ENCODE measurements at places on chromosomes 13 and 19.

- DNase-seq: no peak
These were observed 15.6 kb upstream of the RNASEH2B start for GRCh38 chr13:50894012-50894411.

DNA sequence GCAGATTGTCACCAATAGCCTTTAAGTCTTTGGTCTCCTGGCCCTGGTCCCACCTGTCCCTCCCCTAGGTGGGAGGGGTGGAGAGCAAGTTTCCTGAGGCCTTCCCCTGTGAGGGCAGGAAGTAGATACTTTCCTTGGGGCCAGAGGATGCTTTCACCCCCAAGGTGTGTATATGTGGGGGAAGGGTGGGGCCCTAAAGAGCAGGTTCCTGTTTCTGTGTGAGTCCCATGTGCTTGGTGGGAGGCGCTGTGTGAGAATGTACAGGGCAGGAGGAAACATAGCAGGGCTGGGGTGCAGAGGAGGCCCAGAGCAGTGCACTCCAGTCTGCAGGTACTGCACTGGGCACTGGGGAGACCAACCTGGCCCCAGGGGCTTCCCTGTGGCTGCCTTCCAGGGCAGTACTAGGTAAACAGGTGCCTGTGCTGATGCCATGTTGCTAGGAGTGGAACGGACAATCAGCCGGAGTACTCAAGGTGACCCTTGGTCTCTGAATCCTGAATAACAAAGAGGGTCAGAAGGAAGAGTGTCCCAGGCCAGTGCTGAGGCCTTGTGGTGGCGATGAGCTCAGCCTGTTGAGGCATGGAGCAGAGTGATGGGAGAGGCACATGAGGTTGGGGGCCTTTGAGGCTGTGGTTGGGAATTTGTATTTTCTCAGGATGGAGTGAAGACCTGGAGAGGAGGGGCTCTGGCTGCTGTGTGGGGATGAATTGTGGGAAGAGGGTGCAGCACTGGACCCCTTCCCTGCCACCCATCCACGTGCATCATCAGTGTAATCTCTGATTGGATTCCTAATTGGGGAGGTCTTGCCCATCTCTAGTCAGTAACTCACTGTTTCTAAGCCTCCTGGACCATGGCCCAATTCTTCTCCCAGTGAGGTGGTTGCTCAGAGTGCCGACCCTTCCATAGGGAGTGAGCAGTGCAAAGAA, 5.1 kb downstream of the EGLN2 start:
- DNase-seq: peak; percentile 48

DNA sequence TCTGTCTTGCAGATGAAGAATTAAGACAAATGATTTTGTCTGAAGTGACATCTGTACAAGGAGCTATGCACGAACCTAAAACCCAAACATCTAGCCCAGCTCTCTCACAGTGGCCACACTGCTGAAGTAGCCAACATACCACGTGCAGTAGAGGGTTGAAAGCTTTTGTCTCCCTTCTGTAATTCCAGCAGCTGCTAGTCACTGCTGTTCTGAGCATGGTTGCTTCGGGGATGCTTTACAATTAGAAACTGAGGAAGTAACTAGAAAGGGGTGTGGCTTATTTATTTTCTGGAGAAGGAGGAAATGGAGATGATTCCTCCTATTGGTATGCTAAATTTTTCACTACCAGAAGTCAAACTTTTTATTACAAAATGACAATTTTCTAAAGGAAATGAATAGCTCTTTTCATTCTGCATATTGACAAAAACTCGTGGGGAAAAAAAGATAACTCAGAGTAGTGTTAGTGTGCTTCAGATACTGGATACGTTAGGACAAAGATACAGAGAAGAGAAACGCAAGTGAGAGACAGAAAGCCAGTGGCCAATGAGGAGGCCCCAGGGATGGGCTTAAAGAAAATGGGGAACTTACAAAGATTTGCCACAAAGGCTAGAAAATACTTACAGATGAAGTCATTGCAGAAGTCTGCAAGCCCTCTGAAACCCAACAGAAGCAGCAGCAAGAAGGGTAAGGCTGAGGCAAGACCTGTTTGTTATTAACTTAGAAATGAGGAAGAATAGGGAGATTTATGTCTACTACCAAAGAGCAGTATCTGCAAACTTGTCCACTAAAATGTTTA, 192.7 kb upstream of the MIR17HG start:
- DNase-seq: no peak

- no peak for DNase-seq
These were observed 9.5 kb downstream of the SMAD9 start for GRCh38 chr13:36910545-36910944.

- no peak for DNase-seq
These were observed 645 bp downstream of the PALM start for GRCh38 chr19:709196-709964.

DNA sequence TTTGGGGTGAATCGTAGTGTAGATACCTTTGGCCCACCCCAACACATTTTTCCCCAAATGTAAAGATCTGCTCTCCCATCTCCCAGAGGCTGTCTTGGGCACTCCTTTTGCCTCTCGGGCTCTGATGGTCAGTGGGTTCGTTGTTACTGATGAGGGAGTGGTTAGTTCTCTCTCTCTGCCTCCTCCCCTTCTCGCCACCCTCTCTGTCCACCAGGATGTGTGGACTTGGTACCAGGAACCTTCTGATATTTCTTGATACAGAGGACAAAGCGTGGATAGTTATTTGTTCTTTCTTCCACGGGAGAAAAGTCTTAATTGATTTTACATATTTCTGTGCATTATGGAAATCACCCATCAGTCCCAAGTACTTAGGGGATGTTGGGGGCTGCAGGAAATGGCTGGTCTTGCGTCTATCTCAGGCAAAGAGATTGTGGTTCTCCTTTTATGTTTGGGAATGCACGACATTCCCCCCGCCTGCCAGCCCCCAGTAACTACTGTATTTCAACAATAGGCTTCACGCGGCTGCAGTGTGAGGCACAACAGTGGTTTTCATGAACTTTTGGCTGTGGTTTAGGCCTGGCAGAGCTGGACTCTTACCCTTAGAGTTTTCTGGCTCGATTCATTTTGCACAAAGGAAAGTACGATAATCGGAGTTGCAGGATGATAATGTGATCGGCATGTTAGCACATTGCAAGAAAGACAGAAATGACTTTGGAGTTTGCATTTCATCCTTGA, 79.0 kb upstream of the ZNF536 start:
- no peak for DNase-seq

DNA sequence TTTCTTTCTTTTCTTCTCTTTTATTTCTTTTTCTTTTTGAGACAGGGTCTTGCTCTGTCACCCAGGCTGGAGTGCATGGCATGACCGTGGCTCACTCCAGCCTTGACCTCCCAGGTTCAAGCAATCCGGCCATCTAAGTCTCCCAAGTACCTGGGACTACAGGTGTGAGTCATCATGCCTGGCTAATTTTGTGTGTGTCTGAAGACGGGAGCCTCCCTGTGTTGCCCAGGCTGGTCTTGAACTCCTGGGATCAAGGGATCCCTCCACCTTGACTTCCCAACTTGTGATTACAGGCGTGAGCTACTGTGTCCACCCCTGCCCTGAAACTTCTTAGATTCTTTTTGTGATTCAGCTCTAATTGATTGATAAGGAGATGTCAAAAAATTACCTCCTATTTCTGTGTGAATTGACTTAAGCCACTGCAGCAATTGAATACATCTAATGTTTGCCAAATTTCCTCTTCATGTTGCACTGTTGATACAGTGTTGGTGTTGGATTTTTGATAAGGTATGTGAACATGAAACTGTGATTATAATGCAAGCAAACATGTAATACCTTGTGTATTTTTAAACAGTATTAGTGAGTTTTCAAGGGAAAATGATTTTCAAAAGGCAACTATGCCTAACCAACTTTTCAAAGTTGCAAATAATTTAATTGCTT, 22.6 kb downstream of the KLF5 start:
- no peak for DNase-seq

- no peak for DNase-seq
These were observed 154.7 kb upstream of the SGCG start for GRCh38 chr13:23025864-23026608.

DNA sequence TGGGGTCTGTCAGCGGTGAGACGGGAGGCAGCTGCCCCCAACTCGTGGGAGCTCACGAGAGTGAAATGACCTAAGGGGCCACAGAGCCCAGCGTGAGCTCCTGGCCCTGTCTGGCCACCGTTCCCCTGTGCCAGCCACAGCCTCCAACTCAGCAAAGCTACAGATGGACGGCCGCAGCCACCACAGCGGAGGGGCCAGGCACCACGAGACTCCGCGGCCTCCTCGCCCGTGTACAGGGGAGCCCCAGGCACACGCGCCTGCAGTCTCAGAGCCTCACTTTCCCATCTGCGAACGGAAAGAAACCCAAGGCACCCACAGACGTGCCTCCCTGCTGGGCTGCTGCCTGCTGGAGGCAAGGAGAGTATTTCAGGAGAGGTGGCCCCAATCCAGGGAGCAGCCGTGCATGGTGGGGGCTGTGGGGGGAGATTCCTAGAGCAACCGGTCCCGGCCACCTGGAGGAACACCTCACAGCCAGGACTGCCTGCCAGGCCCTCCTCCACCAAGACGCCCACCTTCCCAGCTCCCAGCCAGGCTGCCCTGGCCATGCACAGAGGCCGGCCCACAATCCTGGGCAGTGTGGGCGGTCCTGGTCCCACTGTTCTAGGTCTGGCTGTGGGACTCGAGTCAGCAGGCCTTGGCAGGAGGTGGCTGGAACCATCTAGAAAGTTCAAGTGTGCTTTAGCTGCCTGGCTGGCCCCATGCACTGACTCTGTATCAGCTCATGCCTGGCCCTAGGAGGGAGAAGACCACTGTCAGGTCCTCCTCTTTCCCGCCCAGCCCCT, 1.9 kb downstream of the MKNK2 start:
- no peak for DNase-seq

GRCh38 chr13:47306991-47307390, 410.1 kb upstream of the HTR2A start:
- DNase-seq: no peak

DNA sequence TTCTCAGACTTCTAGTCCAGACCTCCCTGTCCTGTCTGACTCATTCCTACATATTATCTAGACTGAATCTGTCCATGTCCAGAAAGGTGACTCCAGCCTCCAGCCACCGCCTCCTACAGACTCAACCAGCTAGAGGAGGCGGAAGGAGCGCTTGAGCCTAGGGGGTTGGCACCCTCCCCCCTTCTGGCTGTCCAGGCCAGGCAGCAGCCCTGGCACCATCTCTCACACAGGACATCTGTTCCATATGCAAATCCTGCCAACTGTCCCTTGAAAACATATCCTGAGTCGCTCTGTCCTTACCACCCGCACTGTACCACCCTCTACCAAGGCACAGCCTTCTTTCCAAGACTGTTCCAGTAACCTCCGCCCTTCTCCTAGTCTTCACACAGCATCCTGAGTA, 150.7 kb upstream of the WASF3 start:
- DNase-seq: no peak
